ENCODE measurements at places on chromosomes 3 and 15.

GRCh38 chr3:38805765-38806386, 10.1 kb downstream of the SCN10A start:
- no peak for DNase-seq

- DNase-seq: no peak
Observed at GRCh38 chr3:192068464-192069254, 607.7 kb downstream of the PYDC2 start.

DNA sequence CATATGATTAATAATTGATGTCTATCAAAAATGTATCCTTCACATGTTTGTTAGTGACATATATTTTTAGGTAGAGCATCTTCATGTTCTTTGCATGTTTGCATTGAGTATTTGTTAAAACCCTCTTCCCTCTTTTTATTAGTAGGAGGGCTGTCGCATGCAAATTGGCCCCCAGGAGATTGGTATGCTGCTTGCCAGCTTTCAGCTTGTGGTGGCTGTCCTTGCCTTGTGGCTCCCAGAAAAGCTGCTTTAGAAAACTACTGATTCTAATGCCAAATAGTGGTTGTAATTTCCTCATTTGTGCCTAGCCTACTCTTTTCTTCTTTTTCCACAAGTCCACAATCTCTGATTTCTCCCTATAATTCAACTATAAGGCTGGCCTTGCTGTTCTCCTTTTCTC, 886.8 kb downstream of the VGLL3 start:
- DNase-seq: no peak

DNA sequence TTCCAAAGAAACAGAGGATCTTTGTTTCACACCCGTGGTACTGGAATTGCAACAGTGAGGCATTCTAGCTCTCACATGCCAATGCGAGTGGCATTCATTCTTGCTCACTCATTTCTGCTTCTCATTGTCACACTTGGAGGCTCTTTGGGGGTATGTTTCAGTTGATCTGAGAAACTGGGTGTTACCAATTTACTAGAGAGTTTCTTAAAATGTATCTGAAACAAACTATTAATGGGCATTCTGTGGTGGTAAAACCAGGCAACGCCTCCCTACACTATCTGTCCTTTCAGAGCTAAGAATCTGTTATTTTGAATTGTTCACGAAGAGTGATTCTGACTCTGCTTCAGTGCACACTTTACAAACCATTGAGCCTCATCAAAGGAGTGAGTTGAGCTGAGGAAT, 140.6 kb upstream of the BHLHE40 start:
- no peak for DNase-seq

DNA sequence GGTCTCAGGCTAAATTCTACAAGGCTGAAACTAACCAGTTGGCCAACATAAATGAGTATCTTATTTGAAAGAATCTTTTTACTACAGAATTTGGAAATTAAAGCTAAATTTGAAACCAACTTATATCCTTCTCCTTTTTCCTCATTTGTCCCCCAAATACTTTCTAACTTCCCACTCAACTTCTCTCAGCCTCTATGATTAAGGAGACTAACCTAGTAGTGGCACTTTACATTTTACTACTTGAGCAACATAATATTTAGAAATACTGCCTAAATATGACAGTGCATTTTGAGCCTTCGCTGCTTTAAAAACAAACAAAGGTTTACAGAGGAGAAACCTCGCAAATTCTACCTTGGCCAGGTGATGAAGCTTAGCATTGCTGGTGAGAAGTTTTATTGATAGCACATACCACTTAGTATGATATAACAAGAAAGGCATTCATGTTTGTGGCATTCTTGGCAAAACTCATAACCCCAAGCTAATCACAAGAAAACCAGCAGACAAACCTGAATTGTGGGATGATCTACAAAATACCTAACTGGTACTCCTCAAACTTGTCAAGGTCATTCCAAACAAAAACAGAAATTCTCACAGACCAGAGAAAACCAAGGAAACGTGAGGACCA, 432.1 kb upstream of the CFAP20DC start:
- no peak for DNase-seq

GRCh38 chr15:59553879-59554735, 57.5 kb upstream of the GCNT3 start:
- DNase-seq: no peak

DNA sequence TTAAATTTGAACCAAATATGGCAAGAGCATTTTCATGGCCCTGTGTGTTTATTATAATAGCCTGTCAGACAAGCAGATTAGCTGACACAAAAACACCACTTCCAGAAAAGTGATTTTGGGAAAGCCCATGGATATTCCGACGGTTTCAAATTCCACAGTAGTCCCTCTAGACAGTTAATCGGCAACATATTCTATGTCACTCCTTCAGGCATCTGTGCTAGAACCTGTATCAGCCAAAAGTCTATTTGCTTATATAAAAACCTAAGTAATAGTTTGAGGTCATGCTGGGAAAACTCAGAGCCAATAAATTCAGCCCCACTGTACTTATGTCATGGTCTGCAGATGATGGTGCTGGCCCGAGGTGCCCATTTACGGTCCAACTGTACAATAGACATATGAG, 110.2 kb upstream of the ARHGEF26 start:
- no peak for DNase-seq

- DNase-seq: no peak
Observed at GRCh38 chr3:106945435-106945834, 431.8 kb upstream of the CCDC54 start.

DNA sequence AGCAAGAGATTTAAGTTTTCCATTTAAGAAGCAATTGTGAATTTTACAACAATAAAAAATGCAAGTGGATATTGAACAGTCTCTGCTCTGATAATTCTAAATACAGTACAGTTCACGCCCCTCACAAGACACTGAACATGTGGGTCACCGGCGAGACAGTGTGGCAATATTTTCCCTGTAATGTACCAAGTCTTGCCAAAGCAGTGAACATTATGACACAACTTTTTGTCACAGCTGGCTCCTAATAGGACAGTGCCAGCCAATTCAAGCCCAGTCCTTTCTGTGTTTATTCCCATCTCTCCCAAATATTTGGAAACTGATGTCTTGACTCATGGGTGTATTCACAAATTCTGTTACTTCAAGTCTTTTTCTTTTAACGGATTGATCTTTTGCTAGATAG, 62.3 kb downstream of the PPARG start:
- DNase-seq: no peak

DNA sequence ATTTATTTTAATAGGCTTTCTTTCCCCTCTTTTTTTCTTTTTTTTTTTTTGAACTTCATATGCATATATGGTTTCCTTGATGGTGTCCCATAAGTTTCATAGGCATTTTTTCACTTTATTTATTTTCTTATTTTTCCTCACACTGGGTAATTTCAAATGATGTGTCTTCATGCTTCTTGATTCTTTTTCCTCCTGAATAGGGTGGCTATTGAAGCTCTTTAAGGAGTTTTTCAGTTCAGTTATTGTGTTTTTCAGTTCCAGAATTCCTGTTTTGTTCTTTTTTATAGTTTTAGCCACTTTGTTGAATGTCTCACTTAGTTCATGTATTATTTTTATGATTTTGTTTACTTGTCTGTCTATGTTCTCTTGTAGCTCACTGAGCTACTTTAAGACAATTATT, 273.2 kb downstream of the NFKBIZ start:
- DNase-seq: no peak

- DNase-seq: no peak
Observed at GRCh38 chr3:179949412-179949811, 87.3 kb downstream of the PEX5L start.

- DNase-seq: no peak
Observed at GRCh38 chr15:58734859-58735258, 14.6 kb downstream of the ADAM10 start.

GRCh38 chr3:179449636-179450035, 1.6 kb downstream of the GNB4 start:
- DNase-seq: no peak

DNA sequence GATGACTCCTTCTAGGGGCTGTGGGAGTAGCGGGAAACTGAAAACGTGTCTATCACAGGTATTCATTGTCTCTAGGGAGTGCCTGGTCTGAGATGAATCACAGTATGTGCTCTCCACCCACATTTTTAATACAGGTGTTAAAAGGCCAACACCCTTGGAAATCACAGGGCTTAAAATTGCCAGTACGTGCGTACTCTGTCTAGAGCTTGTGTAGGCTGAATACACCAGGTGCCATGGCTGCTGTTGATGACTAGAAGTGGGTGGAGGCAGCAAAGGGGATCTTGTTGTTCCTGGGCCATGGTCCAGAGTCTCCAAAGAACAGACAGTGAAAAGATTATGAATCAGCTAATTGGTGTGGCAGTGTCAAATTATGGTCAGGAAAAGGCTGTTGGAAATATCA, 35.1 kb upstream of the P3H2 start:
- no peak for DNase-seq

DNA sequence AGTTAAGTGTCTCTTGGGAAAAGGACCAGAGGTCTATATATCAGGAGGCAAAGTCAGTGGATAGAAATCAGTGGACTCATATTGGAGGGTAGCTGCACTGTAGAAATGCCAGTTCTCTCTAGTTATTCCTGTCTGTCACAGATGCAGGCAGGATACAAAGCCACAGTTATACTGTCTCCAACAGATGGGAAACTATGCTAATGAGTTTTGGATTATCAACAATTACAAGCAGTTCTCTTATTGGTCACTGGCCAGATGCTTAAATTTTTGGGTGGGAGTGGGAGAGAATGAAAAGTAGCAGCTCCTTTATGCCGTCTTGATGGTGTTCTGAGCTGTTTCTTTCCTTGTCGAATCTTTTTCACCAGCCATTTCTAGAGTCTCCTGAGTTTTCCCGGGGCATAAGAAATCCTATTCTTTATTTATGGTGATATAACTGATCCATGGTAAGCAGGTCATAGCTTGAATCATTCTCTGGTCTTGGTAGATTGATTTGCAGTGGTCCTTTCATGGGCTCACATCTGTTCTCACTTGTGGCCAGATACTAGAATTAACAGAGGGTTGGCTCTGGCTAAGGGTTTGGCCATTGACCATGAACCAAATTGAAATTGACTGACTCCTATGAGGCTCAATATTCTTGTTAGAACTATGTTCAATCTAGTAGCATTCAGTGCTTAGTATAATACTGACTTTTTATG, 44.6 kb upstream of the RBMS3 start:
- DNase-seq: no peak

- no peak for DNase-seq
Observed at GRCh38 chr15:62254137-62254934, 89.3 kb upstream of the C2CD4B start.

GRCh38 chr3:197711973-197712707, 24.6 kb downstream of the RUBCN start:
- peak; percentile 88 for DNase-seq

DNA sequence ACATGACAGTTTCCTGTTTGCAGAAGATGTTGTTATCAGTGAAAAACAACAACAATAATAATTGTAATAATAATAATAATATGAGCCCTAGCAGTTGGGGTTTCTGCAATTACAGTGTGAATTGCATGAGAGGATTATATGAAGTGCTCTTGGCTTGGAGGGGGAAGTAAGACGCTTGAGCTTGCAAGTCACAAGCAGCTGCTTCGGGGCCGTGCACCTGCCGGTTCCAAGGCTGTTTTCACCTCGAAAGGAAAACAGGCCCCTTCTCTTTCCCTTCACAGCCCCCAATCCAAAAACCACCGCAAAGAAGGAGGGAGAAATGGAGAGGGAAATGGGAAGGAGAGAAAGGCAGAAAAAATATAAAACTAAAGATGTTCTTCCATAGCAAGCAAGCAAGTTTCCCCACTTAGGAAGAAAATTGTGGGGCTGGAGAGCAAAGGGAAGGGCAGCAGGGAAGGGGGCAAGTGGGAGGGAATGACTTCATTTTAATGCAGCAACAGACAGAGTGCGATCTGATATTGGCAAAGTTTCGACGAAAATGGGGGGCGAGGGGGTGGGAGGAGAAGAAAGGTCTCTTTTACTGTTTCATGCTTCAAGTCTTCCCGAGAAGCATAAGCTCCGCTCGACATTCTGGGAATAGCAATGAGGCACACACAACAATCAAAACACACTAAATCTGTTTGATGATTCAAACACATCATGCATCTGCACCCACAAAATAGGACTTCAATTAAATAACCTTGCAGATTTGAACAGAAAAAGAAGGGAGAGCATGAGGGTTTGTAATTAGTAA, 284.2 kb upstream of the ATP11B start:
- no peak for DNase-seq

DNA sequence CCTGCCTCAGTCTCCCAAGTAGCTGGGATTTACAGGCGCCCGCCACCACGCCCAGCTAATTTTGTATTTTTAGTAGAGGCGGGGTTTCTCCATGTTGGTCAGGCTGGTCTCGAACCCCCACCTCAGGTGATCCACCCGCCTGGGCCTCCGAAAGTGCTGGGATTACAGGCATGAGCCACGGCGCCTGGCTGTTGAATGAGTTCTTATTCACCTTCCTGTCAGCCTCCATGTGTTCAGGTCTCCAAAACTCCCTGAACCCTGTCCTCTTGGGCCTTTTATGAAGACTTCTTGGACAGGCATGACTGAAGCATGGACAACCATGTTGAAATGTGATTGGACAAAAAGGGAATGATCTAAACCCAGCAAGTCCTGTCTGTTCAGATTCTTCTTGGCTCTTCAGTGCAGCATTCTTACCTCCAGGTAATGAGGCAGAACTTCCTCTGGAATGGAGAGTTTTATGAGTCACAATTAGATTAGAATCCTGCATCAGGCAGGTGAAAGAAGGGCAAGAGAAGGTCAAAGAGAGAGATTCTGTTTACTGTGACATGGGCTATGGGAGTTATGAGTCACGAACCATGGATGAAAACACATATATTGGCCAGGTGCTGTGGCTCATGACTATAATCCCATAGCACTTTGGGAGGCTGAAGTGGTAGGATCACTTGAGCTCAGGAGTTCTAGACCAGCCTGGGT, 23.1 kb upstream of the EIF4A2 start:
- no peak for DNase-seq

DNA sequence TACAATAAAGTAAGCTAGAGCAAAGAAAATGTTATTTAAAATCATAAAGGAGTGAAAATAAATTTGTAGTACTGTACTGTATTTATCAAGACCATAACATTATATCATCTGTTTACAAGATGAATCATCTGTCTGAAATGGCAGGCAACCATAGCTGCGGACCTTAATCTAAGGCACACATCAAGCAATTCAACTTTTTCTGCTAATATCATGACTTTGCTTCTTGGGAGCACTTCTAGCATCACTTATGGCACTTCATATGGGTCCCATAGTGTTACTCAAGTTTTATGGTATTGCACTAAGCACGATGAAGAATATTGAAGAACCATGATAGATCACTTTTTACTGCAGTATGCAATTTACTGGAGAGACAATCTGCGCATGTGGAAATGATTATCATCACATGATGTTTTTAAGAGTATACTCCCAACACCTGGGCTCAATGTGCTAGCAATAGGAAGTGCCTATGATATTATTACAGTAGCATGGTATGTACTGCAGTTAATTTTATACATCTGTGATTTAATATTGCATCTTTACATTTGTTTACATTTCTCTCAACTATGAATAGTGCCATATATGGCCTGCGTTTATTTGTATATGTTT, 137.7 kb upstream of the NECTIN3 start:
- DNase-seq: no peak
